Pancreas (tissue), 10 donors: ENCODE measurements at places on chromosomes 13 and 19.

GRCh38 chr13:42720113-42720857 lies 61.1 kb upstream of the FAM216B start:
- no peak for DNase-seq

DNA sequence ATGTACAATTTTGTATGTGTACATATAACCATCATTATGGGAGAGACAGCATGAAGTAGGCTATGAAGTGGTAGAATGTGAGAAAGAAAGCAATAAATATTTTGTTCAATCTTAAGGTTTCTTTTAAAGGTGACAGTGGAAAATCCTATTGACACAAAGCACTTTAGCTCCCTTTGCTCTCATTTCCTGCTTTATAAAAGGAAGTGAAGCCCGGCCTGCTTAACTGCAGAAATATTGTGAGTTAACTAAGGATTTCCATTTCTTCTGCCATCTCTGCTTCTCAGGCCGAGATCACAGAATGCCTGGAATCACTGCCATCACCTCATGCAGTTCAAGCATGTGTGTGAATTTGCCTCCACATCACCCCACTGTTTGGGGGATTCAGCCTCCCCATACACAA lies 83.5 kb downstream of the FRY start:
- DNase-seq = no peak

DNA sequence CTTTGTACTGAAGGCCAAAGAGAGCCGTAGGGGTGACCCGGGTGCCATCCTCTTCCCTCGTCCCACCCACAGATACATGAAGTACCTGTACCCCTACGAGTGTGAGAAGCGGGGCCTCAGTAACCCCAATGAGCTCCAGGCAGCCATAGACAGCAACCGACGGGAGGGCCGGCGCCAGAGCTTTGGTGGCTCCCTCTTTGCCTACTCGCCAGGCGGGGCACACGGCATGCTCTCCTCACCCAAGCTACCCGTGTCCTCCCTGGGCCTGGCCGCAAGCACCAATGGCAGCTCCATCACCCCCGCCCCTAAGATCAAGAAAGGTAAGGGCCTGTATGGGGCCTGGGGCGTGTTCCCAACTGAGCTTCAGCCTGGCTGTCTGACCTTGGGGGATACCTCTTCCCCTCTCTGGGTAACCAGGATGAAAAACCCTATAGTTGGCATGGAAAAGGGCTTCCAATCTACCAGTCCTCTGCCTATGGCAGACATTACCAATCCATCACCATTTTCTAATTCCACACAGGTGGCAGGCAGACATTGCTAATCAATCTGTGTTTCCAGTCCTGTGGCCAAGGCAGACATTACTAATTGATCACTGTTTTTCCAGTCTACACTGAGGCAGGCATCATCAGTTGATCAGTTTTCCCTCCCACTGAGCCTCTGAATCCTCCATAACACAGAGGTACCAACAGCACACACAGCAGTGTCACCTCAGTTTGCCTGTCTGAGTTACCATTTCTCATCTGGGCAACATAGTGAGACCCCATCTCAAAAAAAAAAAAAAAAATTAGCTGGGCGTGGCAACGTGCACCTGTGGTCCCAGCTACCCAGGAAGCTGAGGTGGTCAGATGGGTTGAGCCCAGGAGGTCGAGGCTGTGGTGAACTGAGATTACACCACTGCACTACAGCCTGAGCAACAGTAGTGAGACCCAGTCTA lies 19.1 kb upstream of the WDR18 start:
- no peak for DNase-seq

DNA sequence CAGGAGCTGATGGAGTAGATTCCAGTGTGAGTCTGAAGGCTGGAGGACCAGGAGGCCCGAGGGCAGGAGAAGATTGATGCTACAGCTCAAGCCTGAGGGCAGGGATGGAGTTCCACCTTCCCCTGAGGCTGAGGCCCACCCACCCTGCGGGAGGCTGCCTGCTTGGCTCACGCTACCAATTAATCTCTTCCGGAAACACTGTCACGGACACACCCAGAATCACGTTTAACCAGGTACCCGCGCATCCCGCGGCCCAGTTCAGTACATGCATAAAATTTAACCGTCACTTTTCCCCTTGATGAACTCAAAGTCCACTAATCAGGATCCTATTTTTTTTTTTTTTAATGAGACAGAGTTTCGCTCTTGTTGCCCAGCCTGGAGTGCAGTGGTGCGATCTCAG lies 5.2 kb upstream of the ZNF628 start:
- no peak for DNase-seq

DNA sequence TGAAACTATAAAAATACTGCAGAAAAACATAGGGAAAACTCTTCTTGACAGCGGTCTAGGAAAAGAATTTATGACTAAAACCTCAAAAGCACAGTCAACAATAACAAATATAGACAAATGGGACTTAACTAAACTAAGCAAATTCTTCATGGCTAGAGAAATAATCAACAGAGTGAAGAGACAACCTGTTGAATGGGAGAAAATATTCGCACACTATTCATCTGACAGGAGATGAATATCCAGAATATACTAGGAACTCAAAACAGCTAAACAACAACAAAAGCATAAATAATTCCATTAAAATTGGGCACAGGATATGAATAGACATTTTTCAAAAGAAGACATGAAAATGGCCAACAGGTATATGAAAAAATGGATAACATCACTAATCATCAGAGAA lies 303.6 kb upstream of the PRR20A start:
- no peak for DNase-seq

DNA sequence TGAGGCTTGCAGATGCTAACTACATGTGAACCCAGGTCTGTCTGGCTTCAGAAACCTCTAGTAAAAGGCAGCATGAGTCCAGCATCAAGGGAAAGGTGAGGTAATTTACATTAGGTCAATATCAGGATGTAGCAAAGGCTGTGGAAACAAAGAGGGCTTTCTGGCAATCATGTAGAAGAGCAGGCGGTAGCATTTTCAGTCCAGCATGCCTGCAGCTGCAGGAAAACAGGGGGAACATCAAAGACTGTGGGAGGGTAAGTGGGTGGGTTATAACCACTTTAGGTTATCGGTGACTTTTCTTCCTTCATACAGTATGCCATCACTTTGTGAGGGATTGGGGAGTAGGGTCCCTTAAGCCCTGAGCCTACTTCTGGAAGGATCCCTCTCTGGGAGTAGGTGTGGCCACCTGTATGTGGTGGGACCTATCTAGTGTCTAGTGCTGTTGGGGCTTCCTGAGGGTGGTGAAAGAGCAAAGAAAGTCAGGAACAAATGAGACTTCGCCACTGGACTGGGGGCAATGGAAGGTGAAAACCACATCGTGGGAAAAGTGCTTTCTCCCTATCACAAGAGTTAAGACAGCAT lies 10.8 kb downstream of the SUGP2 start:
- DNase-seq = no peak

GRCh38 chr19:42554046-42554575 lies 25.8 kb upstream of the CEACAM1 start:
- DNase-seq = no peak

GRCh38 chr13:98983182-98983581 lies 5.3 kb upstream of the DOCK9 start:
- no peak for DNase-seq

DNA sequence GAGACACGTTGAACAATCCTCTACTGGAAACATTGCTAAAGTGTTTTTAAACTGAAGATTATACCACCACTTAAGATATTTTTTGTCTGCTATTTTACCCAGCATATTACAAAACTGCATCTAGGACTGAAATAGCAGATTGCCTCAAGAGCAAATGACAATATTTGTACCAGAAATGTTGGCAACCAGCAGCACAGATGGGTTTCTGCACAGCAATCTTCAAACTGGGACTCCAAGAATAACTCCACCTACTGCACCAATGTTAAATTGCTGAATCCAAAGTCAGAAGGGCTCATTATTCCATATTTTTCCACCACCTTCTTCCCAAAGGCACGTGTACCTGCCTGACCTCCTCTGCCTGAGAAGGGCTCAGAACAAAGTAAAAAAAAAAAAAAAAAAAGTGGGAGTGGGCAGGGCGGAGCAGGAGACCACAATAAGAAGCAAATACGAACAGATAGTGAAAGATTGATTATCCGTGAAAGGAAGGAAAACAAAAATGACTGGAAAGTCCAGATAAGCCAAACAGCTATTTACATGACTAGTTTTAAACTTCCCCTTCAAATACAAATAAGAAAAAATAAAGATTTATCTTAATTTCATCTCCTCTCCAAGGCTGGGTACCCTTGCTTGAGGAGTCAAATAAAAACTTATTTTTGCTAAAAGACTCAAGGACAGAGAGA lies 79.4 kb downstream of the FOXO1 start:
- no peak for DNase-seq

DNA sequence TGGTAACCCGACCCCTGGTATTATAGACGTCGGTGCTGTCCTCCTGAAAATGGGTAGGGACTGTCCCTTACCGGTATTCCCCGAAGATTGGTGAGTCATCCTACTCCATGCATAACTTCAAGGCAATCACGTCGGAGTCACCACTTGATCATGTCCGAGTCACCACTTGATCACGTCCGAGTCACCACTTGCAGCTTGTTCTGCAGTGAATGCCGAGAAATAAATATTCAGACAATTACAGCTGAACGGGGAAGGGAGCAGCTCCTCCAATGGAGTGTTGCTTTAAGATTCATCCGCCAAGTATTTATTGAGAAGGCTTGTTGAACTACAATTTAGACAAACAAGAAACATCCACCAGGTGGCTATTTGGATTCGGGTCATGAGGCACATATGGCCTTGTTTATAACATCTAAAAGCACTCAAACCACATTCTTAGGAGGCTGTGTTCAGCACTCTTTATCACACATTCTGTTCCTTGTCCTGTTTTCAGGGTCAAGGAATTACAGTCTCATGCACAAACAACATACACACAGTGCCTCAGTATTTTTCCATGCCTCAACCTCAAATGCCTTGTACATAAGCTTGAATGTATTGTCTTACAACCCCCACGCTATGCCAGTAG lies 43.1 kb downstream of the ZNF726 start:
- no peak for DNase-seq

DNA sequence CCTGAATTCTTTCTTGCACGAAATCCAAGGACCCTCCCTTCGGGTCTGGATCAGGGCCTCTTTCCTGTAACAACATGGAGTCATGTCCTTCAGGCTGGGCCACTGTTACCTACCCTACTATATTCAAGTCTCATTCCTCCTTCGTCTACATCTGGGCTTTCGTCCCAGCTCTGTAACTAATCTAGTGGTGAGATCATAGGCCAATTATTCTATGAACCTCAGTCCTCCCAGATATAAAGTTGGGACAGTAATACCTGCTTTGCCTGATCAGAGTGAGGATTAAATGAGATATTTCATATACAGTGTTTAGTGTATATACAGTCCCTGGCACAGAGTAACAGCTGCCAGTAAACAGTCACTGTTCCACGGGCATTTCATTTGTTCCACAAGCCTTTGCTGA lies 48.3 kb upstream of the ATP12A start:
- DNase-seq = no peak

GRCh38 chr19:51772977-51773376 lies 12.0 kb downstream of the FPR2 start:
- no peak for DNase-seq

- DNase-seq = peak; percentile 58
Observed at GRCh38 chr19:5139583-5140325, 170.8 kb downstream of the KDM4B start.

DNA sequence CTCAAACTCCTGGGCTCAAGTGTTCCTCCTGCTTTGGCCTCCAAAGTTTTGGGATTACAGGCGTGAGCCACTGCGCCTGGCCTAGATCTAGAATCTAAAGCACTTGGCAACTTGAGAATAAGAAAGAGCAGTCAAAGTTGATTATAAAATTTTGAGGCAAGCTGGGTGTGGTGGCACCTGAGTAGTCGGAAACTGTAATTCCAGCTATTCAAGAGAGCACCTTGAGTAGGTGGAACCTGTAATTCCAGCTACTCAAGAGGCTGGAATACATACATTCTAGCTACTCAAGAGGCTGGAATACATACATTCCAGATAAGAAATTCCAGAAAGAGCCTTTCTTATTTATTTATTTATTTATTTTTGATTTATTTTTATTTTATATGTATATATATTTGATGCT lies 8.3 kb upstream of the NAA16 start:
- DNase-seq = no peak

DNA sequence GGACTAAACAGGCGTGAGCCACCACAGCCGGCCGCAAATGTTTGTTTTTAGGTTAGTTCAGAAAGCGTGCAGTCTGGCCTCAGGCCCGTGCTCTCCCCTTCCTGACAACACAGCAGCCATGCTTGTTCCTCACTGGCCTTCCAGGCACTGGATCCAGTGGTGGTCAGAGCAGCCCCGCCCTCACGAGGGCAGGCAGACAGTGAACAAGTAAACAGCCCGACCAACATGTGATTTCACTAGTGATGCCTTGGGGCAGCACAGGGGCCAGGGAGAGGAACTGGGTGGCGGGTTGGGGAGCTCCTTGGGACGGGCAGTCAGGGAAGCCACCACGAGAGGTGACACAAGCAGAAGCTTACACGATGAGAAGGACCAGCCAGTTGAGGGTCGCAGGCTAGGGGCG lies 40.8 kb downstream of the CAPN12 start:
- DNase-seq = no peak

GRCh38 chr19:48646001-48646721 lies at the start of gene CA11:
TSS of gene CA11 (minus strand) at chr19:48646187. CDS start at chr19:48645632, 555 bp downstream.
- peak; percentile 93 for DNase-seq

DNA sequence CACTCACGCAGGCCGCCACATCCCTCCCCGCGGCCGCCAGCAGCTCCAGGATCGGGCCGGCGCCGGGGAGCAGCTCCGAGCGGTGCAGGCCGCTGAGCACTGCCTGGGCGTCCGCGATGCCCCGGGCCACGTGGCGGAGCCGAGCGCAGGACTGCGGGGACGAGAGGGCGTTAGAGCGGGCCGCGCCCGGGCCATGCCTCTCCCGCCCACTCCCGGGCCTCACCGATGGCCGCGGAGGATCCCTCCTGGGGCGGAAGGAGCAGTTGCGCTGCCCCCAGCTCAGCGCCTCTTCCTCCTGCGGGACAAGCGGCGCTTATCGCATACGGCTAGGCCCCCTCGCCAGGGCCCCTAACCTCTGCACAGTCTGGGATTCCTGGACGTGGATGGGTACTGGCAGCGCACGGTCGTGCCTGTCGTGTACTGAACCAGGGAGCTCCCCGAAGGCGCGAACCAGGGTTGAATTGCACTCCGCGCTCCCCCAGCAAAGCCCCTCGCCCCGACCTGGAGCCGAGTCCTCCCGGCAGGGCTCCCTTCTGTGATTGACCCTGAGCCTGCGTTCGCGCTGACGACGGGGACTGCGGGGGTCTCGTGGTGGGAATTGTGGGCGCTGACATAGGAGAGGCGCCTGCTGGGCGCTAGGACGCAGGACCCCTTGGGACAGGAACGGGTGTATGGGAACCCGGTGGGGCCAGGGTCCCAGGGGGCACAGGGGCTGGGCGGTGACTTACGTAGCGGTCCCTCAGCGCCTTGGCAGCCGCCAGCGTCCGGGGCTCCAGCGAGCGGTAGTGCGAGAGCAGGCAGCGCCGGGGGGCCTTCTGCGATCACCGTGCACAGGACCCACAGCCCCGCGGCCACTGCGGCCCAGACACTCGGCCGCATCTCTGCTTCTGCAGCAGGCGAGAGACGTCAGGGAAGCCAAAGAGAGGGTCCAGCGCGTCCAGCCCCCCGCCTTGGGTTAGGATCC lies 673 bp downstream of the IFNL4 start:
- DNase-seq = peak; percentile 29
